CD4-positive, alpha-beta T cell (primary cell): ENCODE measurements at places on chromosomes 1 and 21.

DNA sequence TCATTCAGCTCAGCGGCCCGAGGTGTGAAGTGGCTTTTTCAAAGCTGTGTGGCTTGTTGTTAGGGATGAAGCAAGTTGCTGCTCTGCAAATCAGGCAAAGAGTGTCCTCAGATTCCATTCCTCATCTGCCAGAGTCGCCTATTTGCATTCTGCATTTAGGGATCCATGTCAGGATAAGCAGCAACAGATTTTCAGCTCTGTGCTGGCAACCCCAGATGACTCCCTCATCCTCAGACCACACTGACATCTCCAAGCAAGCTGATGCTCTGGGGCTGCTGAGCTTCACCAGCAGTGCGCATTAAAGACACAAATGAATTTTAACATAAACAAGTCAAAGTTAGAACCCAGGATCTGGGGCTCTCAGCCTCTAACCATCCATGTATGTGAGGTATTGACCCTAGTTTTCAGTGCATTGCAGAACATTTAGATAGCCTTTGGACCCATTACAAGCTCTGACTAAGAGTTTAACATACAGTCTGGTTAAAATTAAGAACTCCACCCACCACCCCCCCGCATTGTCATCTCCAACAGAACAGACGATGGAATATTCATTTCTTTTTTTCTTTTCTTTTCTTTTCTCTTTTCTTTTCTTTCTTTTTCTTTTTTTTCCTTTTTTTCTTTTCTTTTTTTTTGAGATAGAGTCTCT is 10.9 kb downstream of the CFAP107 start:
- DNase-seq = no peak

DNA sequence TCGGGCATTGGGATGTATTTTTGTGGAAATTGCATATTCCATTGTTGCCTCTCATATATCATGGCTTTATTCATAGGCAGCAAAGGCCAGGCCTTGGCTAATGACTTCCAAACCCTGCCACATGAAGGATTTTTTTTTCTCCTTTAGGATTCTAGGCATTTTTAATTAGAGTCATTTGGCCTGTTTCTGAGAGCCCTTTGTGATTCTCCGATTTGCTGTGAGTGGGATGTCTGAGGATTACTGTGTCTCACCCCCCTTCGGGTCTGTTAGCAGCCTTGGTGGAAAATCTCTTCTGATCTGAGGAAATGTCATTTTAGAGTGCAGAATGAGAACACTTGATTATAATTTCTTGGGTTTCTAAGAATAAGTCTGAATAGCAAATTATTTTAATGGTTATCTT is 253.5 kb downstream of the NTNG1 start:
- DNase-seq = no peak

DNA sequence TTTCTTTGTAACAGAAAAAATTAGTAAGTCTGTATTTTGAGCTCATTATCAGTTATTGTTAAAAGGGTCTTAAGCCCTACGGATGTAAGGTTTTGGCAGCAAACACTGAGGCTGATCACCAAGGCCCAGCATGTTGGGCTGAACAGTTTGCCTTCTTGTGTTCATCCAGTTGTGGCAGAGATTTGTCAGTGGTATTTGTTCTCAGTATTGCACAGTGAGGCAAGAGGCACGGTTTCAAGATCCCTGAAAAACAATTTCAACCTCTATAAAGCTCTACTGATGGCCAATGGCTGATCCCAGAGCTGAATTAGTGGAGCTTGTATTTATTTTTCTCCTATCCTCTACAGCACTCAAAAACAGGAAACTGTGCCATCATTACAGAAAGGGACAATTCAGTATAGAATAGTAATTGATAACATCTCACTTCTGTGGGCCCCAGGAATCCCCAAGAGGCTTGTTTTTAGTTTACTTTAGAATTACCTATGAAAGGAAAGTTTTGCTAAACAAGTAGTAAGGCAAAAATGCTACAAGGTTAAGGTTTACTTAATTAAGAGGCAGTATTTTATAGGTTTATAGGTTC is 191.8 kb upstream of the RAB4A start:
- DNase-seq = no peak

GRCh38 chr1:153659175-153659534 is 652 bp downstream of the SNAPIN start:
- no peak for DNase-seq

- peak; percentile 25 for DNase-seq
Measured at GRCh38 chr1:107829036-107829770, 135.8 kb downstream of the VAV3 start.
